ENCODE measurements at places on chromosomes 3 and 15.

DNA sequence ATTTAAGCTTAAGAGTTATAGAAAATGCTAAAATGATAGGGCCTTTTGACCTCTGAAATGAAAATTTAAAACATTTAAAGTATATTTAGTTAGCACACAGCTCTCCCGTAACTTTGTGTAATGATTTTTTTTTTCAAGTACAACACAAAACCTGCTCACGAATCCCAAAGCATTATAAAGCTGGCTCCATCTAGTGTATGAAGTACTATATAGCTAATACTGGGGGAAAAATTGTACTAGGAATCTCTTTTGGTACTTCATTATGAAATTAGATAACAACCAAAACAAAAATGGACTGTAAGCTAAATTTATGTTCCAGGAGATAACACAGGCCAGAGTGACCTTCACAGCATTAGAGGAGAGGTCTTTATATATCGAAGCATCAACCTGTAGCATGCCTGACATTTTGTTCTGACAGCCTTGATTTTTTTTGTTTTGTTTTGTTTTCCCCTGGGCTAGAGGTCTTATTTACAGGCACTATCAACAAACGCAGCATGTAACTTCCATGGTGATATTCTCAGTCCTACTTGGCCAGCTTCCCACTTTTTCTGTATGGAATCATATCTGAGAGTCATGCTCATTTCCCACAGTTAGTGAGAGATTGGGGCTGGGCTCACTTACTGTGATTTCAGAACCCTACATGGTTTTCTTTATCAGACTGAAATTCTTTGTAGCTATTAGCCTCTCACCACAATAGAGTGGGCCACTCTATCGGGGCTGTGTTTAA lies 116.3 kb downstream of the MITF start:
- DNase-seq: no peak

- no peak for DNase-seq
Measured at GRCh38 chr3:185734725-185735096, 90.1 kb downstream of the IGF2BP2 start.

- no peak for DNase-seq
Measured at GRCh38 chr3:141845407-141846049, 30.9 kb upstream of the ATP1B3 start.

DNA sequence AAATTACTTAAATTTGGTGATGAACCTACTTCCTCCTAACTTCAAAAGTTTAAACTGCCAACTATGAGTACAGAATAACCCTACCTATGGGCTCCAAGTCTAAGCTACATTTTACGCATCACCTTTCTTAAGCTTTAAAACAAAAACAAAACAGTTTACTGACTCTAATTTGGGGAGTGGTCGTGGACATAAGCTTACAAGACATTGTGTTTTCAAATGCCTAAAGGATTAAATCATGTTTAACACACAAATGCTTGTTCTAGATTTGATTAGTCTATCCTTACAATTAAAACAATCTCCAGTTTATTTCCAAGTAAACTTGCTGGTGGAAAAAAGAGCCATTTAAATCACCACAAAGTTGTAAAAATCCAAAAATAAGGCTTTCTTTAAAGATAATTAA lies 62.2 kb downstream of the UACA start:
- no peak for DNase-seq

- DNase-seq: peak; percentile 59
Measured at GRCh38 chr3:4584456-4585249, 91.5 kb downstream of the ITPR1 start.

DNA sequence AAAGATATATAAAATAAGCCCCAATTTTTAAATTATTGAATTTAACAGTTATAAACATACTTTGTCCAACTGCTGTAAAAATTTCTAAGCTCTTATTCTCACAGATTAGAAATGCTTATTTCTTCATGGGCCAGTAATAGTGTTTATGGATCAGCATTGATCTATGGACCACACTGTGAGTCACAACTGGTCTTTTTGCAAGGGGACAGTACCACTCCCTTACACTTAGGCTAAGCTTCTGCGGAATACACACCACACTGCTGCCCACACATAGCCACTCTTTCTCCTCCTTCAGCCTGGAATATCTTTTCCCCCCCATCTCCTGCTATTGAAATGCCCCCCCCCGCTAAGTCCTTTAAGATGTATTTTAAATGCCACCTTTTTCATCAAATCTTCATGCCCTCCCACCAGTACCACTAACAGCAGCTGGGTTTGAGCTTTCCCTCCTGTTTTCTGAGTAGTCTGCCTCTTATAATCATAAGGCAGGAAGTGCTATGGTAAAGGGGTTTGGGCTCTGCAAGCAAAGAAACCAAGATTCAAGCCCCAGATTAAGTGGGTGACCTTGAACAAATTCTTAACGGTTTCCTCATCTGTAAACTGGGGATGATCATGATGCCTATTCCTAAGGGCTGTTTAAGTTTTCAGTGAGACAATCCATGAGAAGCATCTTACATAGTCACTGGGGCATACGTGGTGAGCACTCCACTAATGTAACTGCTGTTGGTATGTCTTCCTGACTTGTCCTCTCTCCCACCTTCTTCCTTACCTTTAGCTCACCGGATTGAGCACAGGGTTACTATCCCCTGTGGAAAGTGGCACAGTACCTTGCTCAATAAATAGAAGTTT lies 69.2 kb downstream of the DCUN1D1 start:
- DNase-seq: no peak

GRCh38 chr3:94673876-94674275 lies 611.0 kb downstream of the NSUN3 start:
- DNase-seq: no peak

GRCh38 chr15:29669823-29670222 lies 152.4 kb downstream of the TJP1 start:
- DNase-seq: no peak

- DNase-seq: no peak
Measured at GRCh38 chr3:31977736-31978135, 3.3 kb downstream of the OSBPL10 start.

- DNase-seq: no peak
Measured at GRCh38 chr3:144777906-144778305, 806.3 kb downstream of the DIPK2A start.
